ENCODE measurements at places on chromosomes 5 and 9. TPM values are rescaled to one million over a fixed set of nuclear protein-coding genes. Genes with fewer than 3 reads are reported as not detected.

NPR3 gene
- total RNA-seq = 6.1 TPM

ABCA1 gene
- total RNA-seq = 98.7 TPM

IFNK gene
- total RNA-seq = not detected

SYK gene
- total RNA-seq = 28.4 TPM

IFNA13 gene
- total RNA-seq = not detected

PLPP7 gene
- not detected for total RNA-seq

ENTPD2 gene
- total RNA-seq = 3.1 TPM

SLC38A9 gene
- 56.8 TPM for total RNA-seq

NIPAL4 gene
- 39.0 TPM for total RNA-seq

TNC gene
- total RNA-seq = 483 TPM

LECT2 gene
- not detected for total RNA-seq

ARID3C gene
- 0.50 TPM for total RNA-seq

FOXD4L4 gene
- total RNA-seq = 0.34 TPM

GABRB2 gene
- total RNA-seq = not detected

IGFBPL1 gene
- not detected for total RNA-seq

PRKACG gene
- total RNA-seq = not detected

CCNI2 gene
- total RNA-seq = 0.28 TPM

ECSCR gene
- total RNA-seq = not detected

PCDHA12 gene
- 3.8 TPM for total RNA-seq
